LNCaP clone FGC (cell line): ENCODE measurements at places on chromosomes 7 and 10.

DNA sequence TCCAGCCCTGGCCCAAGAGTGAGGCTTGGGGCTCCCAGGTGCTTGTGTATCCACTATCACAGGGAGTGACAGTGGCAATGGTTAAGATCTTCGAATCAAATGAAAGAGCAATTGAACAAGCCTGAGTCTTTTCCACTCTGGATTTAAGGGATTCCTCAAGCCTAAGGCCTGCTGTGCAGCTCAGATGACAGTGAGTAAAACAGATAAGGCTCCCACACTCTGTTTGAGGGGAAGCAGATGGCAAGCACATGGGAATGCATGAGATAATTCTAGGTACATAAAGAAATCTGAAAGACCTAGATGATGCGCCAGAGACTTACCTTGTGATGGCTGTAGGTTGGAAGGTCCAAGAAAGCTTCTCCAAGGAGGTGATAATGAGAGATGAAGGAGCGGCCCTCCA is 95.0 kb downstream of the LRRC18 start:
- DNase-seq, result no peak

DNA sequence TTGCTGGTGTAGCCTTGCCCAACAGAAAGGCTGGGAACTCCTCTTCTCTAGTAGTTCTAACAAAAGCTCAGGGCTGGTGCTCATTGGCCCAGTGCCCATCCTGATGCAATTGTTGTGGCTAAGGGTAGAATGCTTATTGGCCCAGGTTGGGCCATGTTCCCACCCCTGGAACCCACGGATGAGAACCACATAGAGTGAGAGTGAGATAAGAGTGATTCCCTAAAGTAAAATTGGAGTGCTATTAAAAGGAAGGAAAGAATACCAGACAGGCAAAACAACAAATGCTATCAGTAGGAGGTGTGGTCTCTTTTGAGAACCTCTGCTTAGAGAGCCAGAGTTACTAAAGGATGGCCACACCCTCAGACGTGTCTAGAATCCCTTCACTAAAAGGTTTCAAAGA is 49.2 kb downstream of the LGI1 start:
- DNase-seq, result no peak

DNA sequence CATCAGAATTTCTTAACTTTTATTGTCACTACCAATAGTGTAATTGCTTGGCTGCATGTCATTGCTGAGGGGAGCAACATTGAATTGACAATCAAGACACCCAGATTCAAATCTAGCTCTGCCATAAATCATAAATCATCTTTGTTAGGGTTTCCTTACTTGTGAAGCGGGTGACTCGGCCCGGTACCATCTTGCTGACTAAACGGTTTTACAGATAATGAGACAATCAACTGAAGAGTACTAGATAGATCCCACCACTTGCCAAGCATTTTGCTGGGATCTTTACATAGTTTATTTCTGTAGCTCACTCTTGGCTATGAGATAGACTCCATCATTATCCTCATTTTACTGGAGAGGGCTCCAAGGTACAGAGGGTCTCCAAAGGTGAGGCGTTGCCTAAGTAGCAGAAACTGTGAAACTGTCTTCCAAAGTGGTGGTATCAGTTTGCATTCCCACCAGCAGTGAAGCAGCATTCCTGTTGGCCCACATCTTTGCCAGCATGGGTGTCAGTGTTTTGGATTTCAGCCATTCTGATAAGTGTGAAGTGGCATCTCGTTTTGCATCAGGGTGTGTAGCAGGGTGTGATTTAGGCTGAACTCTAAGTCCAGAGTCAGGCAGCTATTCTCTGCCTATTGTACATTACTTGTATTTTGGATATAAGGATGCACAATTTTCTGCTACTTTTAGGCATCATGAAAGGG is 168.7 kb upstream of the BMPER start:
- DNase-seq, result no peak

GRCh38 chr10:5971315-5971832 is 6.0 kb downstream of the IL15RA start:
- DNase-seq, result no peak

GRCh38 chr7:123271231-123271630 is 71.5 kb upstream of the SLC13A1 start:
- no peak for DNase-seq
